Stimulated activated CD4-positive, alpha-beta T cell treated with anti-CD3 and anti-CD28 coated beads, Interleukin-15, amount 100 ng/mL, for 1 hour (primary cell): ENCODE measurements at places on chromosomes 4 and X.

GRCh38 chr4:154611833-154612232 is 623 bp downstream of the FGG start:
- DNase-seq = no peak

- DNase-seq = no peak
Observed at GRCh38 chr4:119035951-119036737, 99.5 kb upstream of the MYOZ2 start.

GRCh38 chrX:1465286-1466231 is 12.8 kb upstream of the ASMTL start:
- DNase-seq = no peak

GRCh38 chr4:57070461-57070860 is 39.7 kb downstream of the IGFBP7 start:
- DNase-seq = no peak

- no peak for DNase-seq
Observed at GRCh38 chr4:70704931-70705182, 16.5 kb downstream of the UTP3 start.

GRCh38 chrX:74509989-74510388 is 88.7 kb downstream of the SLC16A2 start:
- DNase-seq = no peak

- DNase-seq = no peak
Observed at GRCh38 chr4:38461342-38461741, 202.7 kb upstream of the KLF3 start.

GRCh38 chrX:68196939-68197791 is 236.1 kb downstream of the OPHN1 start:
- DNase-seq = no peak

GRCh38 chrX:109992203-109992602 is 10.7 kb upstream of the TMEM164 start:
- no peak for DNase-seq

- no peak for DNase-seq
Observed at GRCh38 chr4:26613237-26613636, 29.4 kb downstream of the TBC1D19 start.

GRCh38 chr4:71752383-71753042 is 31.4 kb downstream of the GC start:
- no peak for DNase-seq

GRCh38 chr4:17788956-17789355 is 7.5 kb upstream of the FAM184B start:
- no peak for DNase-seq

DNA sequence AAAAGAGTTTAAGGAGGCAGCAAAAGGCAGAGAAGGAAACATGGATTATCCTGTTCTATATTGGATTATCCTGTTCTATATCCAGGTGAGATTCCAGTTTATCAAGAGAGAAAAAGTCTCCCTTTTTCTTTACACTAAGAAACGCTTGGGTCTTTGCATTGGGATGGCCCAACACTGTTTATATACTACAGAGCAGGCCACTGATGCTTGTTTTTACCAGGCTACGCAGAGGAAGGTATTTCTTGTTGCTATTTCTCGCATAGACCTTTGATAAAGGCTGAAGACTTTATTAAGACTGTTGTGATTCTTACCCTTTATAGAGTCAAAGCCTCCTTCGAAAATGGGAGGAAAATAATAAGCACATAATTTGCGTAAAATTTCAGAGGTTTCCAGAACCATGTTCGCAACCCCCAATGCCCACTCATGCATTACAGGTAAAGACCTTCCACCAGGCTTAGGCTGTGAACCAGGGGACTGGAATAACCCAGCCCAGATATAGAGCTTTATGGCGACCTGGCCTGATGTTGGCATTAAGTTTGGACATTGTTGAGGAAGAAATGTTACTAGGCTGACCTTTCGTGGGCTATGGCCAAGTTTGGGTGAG is 218.3 kb downstream of the PTTG2 start:
- DNase-seq = no peak

- DNase-seq = no peak
Observed at GRCh38 chr4:82718162-82718940, 80.2 kb downstream of the SCD5 start.

DNA sequence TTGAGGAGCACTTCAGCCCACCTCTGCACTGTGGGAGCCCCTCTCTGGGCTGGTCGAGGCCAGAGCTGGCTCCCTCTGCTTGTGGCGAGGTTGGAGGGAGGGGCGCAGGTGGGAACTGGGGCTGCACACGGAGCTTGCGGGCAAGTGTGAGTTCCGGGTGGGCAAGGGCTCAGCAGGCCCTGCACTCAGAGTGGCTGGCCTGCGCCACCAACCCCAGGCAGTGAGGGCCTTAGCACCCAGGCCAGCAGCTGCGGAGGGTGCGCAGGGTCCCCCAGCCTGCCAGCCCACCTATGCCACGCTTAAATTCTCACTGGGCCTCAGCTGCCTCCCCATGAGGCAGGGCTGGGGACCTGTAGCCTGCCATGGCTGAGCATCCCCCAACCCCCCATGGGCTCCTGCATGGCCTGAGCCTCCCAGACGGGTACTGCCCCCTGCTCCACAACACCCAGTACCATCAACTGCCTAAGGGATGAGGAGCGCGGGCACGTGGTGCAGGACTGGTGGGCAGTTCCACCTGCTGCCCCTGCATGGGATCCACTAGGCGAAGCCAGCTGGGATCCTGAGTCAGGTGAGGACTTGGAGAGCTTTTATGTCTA is 110.9 kb downstream of the SLC39A8 start:
- no peak for DNase-seq
